ENCODE measurements at places on chromosomes 5 and 9. TPM values are rescaled to one million over a fixed set of nuclear protein-coding genes. Genes with fewer than 3 reads are reported as not detected.

Gene ANXA2R
- 43.4 TPM for total RNA-seq

Gene ELL2
- total RNA-seq, result 14.0 TPM

Gene STKLD1
- 1.4 TPM for total RNA-seq

Gene ATP10B
- total RNA-seq, result not detected

Gene PITX1
- not detected for total RNA-seq

Gene PAM
- 31.0 TPM for total RNA-seq

Gene POU5F2
- total RNA-seq, result 1.9 TPM

Gene EGFLAM
- total RNA-seq, result not detected

Gene MSX2
- not detected for total RNA-seq

Gene TMEM232
- 2.2 TPM for total RNA-seq

Gene QRFP
- not detected for total RNA-seq

Gene IL13
- not detected for total RNA-seq

Gene FSTL4
- not detected for total RNA-seq

Gene MORN5
- total RNA-seq, result not detected

Gene CWC27
- 16.8 TPM for total RNA-seq

Gene GAS1
- total RNA-seq, result 0.79 TPM

Gene TPPP
- total RNA-seq, result 1.2 TPM

Gene TPD52L3
- not detected for total RNA-seq

Gene LPAR1
- total RNA-seq, result not detected

Gene NPR2
- total RNA-seq, result 15.9 TPM

Gene TMEM215
- not detected for total RNA-seq

Gene SEMA5A
- 4.5 TPM for total RNA-seq
